ENCODE measurements at places on chromosomes 4 and X. TPM values are rescaled to one million over a fixed set of nuclear protein-coding genes. Genes with fewer than 3 reads are reported as not detected.

DNA sequence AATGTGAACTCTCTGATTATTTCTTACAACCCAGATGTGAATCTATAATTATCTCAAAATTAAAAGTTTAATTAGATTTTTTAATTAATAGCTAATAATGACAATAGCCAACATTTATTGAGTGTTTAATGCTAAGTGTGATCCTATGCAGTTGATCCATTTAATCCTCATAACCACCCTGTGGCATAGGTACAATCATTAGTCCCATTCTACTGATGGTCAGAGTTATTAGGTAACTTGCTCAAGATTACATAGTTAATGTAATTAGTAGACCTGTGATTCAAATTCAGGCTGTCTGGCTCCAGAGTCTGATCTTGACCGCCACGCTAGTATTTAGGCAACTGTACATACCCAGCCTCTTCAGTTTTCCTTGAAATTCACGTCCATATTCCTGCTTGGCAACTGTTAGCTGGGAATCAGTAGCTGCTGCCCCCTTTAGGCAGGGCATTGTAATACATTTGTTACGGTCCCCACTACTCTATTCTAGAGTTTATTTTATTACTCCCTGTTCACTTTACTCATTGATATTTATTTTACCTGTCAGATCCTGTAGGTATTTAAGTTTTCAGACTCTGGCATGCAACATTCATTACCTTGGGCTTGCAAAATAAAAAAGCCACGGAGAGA is 20.6 kb upstream of the TEC start:
- no peaks in the 10 kb centered on the region for H3K27me3 ChIP-seq
- no peak overlapping the region for H3K4me3 ChIP-seq

DNA sequence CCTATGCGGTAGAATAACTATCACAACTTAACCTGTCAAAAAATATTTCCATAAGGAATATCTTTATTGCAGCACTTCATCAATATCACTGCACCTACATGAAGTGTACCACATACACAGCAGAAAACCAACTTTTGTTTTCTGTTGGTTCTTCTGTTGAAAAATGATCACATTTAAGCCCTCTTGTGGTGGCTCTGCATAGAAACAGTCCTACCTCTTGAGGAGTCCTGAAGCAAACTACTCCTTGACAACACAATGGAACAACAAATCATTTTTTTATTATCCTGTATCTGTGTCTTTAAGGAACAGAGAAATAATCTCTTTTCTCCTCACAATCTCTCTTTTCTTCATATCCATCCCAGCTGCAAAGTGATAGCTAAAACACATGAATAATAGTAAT is 39.8 kb upstream of the ATOH1 start:
- H3K27ac ChIP-seq: no peak overlapping the region
- DNase-seq: no peak
- no peak overlapping the region for H3K4me3 ChIP-seq
- no peaks in the 10 kb centered on the region for H3K36me3 ChIP-seq
- H3K4me1 ChIP-seq: no peaks in the 10 kb centered on the region
- H3K27me3 ChIP-seq: no peaks in the 10 kb centered on the region

GRCh38 chr4:41579526-41579925 is 41.6 kb downstream of the LIMCH1 start:
- no peaks in the 10 kb centered on the region for H3K36me3 ChIP-seq
- no peaks in the 10 kb centered on the region for H3K27me3 ChIP-seq
- no peak overlapping the region for H3K4me3 ChIP-seq
- H3K4me1 ChIP-seq: no peaks in the 10 kb centered on the region
- H3K27ac ChIP-seq: no peak overlapping the region

DNA sequence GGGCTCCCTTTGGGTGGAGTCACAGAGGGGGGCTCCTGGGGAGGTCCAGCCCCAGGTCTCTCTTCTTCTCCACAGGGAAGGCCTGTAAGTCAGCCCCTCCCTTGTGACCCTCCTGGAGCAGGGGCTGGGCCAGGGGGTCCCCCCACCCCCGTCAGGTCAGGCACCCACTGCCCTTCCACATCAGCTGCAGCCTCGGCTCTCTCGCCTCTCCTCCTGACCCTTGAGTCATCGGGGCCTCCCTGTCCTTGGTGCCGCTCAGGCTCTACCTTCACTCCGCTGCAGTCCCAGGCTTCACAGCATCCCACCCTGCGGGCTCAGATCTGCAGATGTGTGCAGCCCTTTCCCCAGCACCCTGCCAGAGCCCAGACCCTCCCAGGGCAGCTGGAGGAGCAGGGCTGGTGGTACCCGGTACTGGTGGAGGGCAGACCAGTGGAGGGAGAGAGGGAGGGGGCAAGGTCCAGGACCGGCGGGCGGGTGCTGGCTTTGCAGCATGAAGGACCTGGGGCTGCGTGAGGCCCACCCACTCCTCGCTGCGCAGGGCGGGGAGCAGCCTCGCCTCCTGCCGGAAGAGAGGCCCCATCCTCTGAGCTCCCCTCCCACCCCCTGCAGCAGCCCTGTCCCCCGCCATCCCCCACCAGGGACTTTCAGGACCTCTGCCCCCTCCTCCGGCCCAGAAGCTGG is 117.1 kb downstream of the FAM53A start:
- peak; percentile 0 for DNase-seq
- H3K27ac ChIP-seq: no peak overlapping the region
- peaks cover 7% of the 10 kb centered on the region for H3K27me3 ChIP-seq
- H3K36me3 ChIP-seq: no peaks in the 10 kb centered on the region

Gene MTMR8
- total RNA-seq: 5.0 TPM

Gene RHOXF2
- not detected for total RNA-seq

Gene STPG2
- total RNA-seq: not detected

Gene SULT1B1
- 0.64 TPM for total RNA-seq

Gene IGSF1
- not detected for total RNA-seq

Gene GLRA3
- total RNA-seq: not detected

Gene TMEM31
- total RNA-seq: not detected
